ENCODE measurements at places on chromosomes 7 and 10. TPM values are rescaled to one million over a fixed set of nuclear protein-coding genes. Genes with fewer than 3 reads are reported as not detected.

EIF3A gene
- 183 TPM for total RNA-seq

CLRN3 gene
- total RNA-seq = not detected

DNA sequence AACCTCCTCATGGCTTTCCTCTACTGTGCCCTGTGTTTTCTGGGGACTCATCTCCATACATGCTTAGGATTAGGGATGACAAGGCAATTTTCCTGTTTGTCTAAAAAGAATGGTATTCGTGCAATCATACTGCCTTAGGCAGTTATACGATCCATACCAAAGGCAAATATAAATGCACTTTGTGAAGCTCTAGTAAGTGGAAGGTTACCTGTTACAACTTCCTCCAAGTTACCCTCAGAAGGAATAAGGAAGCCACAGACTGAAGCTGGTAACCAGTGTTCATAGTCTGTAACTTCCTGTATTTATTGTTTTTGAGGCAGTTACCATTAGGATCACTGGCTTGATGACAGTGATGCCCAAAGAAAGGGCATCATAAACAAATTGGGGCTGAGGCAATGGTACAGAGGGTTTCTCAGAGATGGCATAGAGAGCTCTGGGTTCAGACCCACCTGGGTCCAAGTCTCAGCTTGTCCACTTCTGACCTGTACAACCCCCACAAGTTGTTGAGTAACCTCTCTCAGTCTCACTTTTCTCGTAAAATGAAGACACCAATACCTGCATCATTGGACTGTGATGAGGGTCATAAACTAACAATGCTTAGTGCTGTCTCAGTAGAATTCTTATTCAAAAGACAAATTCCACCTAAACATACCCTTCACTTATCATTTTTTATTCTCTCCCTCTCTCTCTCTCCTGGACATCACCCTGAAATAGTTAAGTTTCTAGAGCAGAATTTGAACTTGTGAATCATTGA lies 138.2 kb downstream of the ELMO1 start:
- DNase-seq = peak; percentile 71

GRCh38 chr10:103839872-103840739 lies 15.3 kb downstream of the SH3PXD2A start:
- DNase-seq = no peak

KCNIP2 gene
- total RNA-seq = 2.3 TPM

GRCh38 chr10:108583877-108584276 lies 1339.4 kb downstream of the XPNPEP1 start:
- no peak for DNase-seq

UPK3BL2 gene
- 14.1 TPM for total RNA-seq

DNA sequence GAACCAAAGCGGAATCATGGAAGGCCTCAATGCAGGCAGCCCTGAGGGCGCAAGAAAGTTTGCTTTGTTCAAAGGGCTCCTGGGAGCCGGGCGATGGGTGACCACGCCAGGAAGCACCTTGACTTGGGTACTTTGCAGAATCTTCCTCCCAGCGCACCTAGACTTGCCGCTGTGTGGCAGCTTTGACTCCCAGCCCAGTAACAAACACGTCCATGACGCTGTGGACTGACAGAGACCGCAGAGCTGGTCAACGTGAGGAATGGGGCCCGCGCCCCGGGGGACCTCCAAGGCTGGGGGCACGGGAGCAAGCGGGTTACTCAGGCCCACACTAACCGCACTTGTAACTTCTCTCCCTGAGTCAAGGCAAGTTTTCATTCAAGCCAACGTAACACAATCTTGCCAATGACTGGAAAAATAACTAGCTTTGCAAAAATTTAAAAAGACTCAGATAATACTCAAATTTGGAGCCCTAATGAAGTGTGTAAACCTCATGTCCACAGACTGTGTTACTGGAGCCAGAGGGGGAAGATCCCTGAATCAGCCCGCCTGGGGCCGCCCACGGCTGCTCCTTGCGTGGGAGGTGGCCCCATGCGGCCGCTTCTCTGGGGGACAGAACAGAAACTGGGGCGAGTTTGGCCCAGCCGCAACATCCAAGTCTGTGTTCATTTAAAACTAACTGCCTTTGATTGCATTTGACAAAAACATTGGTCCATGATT lies 130.8 kb downstream of the DNAJB6 start:
- no peak for DNase-seq

GRCh38 chr10:3588346-3588745 lies 196.7 kb downstream of the KLF6 start:
- no peak for DNase-seq

PLAU gene
- 0.57 TPM for total RNA-seq
